GDM1 (cell line): ENCODE measurements at places on chromosomes 6 and 20.

DNA sequence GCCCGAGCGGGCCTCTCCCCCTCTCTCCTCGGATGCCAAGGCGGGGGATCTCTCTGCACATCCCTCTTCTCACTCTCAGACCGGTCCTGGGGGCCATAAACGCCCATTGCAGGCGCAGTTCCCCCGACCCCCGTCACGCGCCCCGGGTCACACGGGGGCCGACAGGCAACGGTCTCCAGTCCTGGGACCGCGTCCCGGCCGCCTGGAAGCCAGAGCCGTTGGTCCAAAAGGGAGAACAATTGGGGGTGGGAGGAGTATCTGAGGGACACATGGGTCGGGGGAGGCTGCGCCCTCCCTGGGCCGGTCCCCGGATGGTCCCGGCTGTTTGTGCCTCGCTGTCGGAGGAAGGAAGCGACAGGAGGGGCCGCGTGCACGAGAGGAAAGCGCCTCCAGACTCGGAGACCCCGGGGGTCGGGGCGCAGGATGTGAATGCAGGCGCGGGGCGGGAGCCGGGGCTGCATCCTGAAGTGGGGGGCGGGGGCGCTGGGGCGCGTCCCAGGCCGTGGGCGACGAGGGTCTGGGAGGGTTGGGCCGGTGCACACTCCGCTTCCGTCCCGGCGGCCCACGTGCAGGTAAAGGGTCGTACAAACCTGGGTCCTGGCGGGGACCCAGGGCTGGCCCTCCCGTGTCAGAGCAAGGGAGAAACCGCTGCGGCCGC is 903 bp downstream of the SLC4A11 start:
- DNase-seq: no peak

DNA sequence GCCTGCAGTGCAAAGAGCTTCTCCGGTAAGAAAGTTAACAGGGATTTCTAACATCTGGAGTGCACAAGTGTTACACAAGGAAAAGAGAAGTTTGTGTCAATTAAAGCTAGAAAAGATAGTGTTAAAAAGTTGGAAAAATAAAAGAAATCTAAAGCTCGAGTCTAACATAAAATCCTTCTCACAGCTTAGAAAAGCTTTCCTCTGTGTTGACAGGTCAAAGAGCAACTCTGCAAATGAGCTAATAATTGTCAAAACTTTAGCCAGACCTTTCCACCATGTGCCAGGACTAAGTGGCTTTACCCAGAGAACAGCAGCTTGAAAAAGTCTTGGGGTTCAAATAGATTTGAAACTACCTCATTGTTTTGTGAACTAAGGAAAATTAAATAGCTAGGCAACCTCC is 14.8 kb downstream of the PTPRK start:
- no peak for DNase-seq

DNA sequence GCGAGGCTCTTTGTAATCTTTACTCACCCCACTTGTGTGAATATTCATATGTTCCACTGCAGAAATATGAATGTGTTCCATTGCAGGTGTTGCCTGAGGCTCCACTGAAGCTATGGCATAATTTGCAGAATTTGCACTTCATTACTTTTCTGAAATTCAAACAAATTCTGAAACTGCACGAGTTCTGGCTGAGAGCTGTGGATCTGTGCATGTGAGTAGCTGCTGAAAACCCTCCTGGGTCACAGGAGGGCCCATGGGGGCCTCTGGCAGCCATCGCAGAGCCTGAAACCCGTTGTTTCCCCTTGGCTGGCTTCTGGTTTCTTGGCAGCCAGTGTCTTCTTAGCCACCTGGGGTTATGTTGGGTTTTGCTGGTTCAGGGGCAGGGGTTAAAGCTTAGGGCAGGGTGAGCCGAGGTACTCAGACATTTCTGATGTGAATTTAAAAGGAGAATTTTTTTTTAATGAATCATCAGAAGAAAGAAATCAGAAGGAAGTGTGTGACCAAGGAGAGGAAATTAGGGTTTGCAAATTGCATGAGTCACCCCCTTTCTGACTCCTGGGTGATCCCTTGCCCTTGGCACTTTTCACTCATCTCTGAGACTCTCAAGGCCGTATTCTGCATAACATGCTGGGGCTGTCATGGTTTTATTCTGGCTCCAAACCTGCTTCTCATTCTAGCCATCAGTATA is 40.6 kb downstream of the TOX2 start:
- DNase-seq: peak; percentile 10

- peak; percentile 35 for DNase-seq
These were observed 70.7 kb upstream of the PRSS16 start for GRCh38 chr6:27176523-27177484.

DNA sequence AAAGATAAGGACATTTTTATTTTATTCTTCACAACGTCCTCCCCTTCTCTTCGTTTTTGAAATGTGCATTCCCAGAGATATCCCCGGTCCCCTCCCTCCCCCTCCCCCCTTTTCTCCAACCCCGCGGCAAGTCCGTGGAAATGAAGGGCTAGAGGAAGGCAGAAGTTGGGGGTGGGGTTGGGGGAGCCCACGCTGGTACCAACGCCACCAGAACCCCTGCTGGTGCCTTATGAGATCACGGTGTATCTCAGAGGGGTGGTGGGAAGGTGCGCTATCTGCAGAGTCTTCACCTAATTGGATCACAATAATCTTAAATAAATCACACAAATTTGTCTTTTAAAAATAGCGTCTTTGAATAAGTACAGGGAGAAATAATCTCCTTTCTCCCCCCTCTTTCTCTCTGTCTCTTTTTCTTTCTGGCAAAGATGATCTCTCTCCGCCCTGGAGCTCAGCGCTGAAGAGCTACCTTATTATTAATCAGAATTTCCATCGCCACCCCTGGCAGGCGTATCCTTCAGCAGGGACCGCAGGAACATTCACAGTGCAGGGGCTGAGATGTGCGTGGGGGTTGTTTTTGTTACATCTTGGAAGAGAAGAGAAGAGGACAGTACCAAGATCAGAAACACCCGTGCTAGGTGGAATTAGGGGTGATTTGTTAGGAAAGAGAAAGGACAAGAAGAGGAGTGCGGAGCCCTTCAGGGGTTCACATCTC is 915 bp downstream of the CLVS2 start:
- no peak for DNase-seq

DNA sequence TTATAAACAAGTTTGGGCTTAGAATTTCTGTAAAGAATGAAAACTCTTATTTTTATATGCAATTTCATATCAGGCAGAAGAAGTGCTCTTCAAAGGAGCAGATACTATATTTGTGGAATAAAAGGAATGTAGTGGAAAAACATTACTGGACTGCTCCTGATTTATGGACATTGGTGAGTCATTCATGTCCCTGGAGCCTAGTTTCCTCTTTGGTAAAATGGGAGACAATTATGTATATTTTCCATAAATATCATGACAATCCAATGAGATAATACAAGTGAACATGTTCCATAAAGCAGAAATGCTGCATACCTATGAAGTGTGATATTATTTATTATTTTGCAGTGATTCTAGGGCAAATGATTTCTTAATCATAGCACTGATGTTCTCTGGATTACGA is 445.8 kb upstream of the CITED2 start:
- no peak for DNase-seq

- DNase-seq: no peak
These were observed 103.9 kb upstream of the ISM1 start for GRCh38 chr20:13117200-13117599.

DNA sequence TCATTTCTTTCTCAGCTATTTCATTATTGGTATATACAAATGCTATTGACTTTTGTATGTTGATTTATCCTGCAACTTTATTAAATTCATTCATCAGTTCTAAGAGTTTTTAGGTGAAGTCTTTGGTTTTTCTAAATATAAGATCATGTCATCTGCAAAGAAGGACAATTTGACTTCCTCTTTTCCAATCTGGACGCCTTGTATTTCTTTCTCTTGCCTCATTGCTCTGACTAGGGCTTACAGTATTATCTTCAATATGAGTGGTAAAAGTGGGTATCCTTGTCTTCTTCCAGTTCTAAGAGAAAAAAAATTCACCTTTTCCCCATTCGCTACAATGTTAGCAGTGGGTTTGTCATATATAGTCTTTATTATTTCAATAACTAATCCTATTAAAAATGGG is 38.0 kb downstream of the KIF16B start:
- DNase-seq: no peak

DNA sequence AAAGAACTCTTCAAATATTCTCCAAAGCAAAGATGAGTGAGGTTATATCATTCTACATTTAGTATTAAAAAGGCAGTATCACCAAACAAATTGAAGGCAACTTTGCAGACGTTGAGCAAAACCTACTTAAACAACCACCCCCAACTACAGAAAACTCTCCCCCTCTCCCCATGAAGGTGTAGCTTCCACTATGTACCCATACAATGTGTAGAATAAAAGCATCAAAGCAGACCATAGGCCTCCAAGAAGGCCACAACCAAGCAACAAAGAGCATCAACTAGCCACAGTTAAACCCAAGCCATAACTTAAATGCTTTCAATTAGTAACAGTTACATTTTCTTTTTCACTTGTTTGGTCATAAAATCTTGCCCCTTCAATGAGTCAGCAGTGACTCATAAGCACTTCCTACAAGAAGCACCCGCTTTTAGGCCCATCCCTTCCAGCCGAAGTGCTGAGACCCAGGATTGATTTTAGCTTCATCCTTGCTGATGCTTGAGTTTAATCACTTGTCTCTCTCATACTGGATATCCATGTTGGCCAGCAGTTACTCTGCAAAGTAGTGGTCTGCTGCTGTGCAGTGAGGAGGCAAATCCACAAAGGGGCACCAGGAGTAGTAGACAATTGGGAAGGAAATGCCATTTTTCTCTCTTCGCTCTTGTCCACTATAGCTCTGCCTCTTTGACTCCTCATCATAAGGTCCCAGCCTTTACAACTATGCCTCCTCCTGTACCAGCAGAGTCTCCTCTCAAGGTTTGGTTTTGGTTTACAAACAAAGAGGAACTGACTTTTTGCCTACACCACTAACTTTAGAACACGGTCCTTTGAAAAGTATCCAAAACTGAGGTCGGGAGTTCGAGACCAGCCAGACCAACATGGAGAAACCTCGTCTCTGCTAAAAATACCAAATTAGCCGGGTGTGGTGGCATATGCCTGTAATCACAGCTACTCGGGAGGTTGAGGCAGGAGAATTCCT is 8.4 kb upstream of the NUP153 start:
- DNase-seq: no peak

DNA sequence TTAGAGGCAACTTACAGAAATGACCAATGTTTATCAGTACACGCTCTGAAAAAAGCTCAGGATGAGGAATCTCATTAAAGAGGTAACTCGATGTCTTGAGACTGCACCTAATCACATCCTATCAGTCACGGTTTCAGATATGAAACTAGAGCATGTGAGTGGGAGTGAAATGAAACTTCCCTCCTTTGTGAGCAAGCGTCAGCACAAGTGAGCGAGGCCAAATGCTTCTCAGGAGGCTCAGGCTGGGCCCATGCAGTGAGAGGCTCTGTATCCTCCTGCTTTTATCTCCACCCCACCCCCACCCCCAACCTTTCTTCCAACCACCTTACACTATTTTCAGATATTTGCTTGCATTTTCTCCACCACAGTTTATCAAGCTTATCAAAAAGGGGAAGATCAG is 140.8 kb upstream of the RIMS1 start:
- no peak for DNase-seq

DNA sequence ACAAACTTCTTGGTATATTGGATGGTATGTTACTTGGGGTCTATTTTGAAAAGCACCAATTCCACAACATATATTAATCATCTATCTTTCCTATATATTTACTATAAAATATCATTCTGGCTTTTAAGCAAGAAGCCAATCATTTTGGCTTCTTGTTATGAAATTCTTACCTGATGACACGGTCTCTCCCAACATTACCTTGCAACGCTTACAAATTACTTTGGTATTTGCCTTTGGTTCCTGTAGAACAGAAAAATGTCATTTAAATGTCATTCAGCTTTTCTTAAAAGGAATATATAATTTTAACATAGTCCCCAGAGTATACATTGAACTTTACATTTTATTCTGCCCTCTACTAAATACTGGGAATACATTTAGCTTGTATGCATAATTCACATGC is 27.4 kb downstream of the UBE3D start:
- DNase-seq: no peak

- no peak for DNase-seq
These were observed 290.0 kb downstream of the TBC1D7 start for GRCh38 chr6:13038315-13038714.
